ENCODE measurements at places on chromosomes 13 and 19.

- no peak for DNase-seq
Measured at GRCh38 chr13:68417801-68418200, 1187.7 kb upstream of the PCDH9 start.

GRCh38 chr13:74442751-74443150 is 308.5 kb upstream of the KLF12 start:
- DNase-seq = no peak

DNA sequence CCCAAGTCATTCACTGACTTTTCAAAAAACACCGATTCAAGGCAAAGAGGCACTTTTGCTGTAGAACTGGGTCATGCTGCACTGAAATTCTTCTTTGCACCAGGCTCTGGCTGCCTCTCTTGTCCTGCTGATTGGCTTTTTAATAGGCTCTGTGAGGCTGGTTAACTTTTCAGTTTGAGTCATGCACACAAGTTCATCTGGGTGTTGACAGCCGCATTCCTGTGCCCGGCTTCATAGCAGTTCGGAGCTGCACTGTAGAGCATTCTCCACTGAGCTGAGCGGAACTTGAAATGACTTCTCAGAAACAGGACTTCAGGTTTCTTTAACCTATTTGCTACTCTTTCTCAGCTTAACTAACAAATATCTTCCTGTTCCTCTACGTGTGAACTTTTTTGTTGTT is 978.3 kb downstream of the UQCRFS1 start:
- no peak for DNase-seq

GRCh38 chr19:16429066-16429758 is 42.6 kb downstream of the EPS15L1 start:
- DNase-seq = peak; percentile 63

GRCh38 chr13:109271555-109272541 is 514.5 kb downstream of the IRS2 start:
- DNase-seq = no peak

- DNase-seq = no peak
Measured at GRCh38 chr13:46137627-46138317, 32.9 kb upstream of the CPB2 start.

GRCh38 chr13:105491345-105491744 is 1044.1 kb downstream of the EFNB2 start:
- DNase-seq = no peak

DNA sequence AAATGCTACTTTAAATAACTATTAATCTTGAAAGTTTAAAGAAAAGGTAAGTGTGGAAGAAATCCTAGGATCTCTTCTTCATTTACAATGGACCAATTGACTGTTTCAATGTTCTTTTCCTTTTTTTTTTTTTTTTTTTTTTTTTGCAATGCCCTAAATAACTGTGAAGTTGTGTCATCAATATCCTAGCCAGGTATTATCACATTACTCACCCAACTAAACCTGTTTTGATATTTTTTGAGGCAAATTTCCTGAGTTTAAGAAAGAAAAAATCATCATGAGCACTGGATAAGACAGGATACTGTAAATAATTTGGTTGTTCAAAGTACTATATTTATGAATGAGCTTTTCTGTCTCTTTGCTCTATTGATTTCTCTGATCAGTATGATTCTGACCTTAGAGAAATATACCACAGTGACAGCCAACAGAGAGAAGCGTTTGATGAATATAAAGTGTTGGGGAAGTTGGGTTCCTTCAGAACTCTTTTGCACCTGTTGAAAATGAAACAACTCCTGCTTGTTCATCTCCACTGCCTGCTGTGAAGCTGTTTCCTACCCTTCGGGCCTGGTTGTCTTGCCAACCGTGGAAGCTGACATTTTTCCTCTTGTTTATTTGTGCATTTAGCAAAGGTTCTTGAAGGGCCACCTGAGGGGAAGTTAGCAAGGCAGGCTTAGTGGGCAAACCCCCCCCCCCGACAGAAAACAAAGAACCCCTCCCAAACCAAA is 1220.5 kb upstream of the SLC10A2 start:
- DNase-seq = no peak

- no peak for DNase-seq
Measured at GRCh38 chr19:3642296-3642695, 15.7 kb upstream of the CACTIN start.

DNA sequence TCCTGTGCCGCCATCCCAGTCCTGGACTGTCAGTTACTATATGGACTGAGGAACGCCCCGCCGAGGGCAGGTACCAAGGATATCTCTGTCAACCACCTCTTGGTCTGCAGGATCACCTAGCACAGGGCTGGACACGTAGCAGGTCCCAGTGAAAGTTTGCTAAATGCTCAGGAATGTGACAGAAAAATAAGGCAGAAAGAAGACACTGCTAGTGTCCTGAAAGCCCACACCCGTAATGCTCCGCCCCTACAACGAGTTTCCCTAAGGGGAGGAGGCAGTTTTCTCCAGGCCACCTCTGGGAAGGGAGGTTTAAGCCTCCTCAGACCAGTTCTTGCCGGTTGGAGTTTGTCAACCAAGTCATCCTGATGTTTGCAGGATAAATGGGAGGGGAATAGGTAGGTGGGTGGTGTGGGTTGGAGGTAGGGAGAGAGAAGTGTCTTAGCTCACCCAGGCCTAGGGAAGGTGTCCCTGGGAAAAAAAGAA is 1.7 kb upstream of the SERTAD3 start:
- no peak for DNase-seq

- peak; percentile 56 for DNase-seq
Measured at GRCh38 chr13:51844862-51845573, at the start of gene TMEM272. TMEM272 (minus strand) TSS chr13:51845177; CDS start chr13:51838530, 6,647 bp downstream.

DNA sequence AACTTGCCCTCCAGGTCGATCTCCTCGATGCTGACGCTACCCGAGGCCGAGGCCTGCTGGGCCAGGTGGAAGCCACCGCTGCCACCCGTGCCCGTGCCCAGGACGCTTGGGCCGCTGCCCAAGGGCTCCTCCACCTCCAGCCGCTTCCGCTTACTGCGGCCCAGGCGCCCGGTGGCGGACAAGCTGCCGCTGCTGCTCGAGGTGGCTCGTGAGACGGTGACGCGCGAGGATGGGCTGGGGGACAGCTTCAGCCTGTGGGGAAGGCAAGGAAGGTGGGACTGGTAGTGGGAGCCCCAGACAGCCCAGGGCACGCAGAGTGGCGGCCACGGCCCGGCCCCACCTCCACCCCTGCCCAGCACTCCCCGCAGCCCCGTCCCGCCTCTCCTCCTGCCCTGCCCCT is 6.5 kb upstream of the TIMM13 start:
- no peak for DNase-seq

DNA sequence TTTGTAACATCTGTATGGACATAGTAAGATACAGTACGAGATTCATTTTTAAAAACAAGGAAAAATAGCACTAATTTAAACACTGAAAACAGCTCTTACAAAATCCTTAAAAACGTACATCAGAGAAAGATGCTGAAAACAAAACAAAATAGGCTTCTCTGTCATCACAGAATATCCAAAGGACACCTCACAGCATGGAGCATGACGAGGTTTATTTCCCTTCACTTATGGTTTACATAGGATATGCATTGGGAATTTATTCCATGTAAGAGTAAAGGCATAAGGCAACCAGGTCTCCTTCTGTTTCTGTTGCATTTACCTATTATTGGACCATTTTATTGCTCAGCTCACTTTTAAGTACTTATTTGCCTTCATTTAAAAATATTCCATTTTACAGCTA is 3.0 kb downstream of the KCTD12 start:
- DNase-seq = no peak

DNA sequence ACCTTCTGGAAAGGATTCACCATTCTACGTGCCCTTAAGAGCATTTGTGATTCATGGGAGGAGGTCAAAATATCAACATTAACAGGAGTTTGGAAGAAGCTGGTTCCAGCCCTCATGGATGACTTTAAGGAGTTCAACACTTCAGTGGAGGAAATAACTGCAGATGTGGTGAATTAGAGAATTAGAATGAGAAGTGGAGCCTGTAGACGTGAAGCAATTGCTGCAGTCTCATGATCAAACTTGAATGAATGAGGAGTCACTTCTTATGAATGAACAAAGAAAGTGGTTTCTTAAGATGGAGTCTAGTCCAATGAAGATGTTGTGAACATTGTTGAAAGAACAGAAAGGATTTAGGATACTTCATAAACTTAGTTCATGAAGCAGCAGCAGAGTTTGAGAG is 129.1 kb downstream of the TNFRSF19 start:
- DNase-seq = no peak

DNA sequence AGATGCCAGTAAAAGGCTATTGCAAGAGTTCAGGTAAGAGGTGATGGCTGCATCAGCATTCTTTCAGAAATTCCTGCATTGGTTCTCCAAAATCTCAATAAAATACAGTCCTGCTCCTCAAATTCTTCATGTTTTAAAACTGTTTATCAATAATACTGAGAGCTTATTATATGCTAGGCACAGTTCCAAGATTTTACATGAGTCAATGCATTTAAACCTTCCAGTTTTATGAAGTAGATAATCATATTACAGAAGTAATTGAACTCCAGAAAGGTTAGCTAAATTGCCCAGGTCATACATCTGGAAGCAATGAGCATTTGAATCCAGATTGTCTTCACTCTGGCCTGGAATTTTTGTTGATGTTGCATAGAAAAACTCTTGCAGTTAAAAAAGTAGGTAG is 282.9 kb upstream of the SLITRK6 start:
- no peak for DNase-seq

GRCh38 chr19:48928164-48929025 is 5.1 kb upstream of the DHDH start:
- no peak for DNase-seq

DNA sequence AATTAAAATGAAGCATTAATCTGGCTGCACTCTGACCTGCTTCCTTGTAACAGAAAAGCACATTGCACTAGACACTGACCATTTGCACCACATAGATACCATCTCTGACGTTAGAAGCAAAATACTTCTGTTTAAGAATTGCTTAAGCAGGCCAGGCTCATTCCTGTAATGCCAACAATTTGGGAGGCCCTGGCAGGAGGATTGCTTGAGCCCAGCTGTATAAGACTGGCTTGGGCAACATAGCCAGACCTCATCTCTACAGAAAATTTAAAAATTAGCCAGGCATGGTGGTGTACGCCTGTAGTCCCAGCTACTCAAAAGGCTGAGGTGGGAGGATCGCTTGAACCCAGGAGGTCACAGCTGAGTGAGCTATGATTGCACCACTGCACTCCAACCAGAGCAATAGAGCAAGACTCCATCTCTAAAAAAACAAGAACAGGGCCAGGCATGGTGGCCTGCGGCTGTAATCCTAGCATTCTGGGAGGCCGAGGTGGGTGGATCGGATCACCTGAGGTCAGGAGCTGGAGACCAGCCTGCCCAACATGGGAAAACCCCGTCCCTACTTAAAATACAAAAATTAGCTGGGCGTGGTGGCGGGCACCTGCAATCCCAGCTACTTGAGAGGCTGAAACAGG is 7.0 kb upstream of the TLE6 start:
- DNase-seq = no peak

DNA sequence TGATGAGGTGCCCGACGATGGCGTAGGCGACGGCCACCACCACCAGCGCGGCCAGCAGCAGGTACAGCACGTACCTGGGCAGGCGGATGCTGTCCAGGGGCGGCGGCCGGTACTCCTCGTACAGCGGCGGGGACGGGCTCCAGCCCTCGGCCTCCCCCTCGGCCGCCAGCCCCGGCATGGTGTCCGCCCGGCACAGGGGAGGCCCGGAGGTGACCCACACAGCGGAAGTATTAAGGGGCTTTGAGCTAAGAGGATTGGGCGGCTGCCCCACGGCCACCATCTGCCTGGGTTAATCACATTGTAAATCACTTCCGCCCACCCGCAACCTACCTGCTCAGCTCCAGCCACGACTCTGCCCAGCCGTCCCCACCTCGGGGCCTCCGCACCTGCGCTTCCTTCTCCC is at the start of gene SMIM44:
Gene SMIM44, minus strand, starts transcription at position 216 of the 403 bp plus-strand sequence. Its CDS starts 38 bp downstream, at position 178.
- no peak for DNase-seq

DNA sequence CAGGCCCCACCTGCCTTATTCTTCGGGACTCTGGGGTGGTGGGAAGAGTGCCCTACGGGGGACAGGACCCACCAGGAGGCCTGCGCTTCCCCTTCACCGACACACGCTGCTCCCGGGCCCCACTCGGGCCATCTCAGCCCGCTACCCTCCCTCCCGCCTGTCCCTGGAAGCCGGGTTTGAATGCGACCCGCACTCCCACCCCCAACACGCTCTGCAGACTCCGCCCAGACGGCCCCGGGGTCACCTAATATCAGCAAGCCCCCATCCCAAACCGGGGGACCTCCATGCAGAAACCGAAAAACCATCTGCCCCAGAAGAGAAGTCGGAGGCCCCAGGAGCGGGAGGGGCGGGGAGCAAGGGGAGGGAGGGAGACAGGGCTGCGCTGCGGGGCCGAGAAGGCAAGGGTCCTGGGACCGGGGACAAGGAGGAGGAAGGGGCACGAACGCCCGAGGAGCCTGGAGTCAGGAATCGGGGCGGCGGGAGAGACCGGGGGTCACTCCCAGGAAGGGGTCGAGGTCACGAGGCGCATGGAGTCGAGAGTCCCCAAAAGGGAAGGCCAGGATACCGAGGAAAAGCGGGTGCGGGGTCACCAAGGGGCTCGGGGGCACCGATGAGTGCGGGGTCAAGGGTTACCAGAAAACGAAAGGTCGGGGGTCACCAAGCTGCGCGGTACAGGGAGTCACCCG is 766 bp downstream of the SBNO2 start:
- DNase-seq = no peak

DNA sequence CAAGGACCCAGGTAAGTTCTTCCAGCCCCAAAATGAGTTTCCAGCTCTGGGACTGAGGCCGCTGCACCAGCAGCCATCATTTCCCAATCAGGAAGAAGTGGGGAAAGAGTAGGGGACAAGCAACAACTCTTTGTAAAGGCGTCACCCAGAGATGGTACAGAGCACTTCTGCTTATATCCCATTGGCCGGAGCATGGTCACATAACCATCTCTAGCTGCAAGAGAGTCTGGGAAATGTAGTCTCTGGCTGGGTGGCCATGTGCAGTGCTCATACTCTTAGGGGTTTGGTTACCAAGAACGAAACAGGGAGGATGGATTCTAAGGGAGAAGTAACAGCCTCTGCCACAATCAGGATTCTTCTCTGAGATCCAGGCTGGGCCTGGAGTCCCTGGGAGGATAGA is 26.3 kb downstream of the CKM start:
- no peak for DNase-seq

- no peak for DNase-seq
Measured at GRCh38 chr19:53131085-53131590, 1.6 kb downstream of the ZNF415 start.
